CD4-positive, alpha-beta T cell treated with Interleukin-17A for 1 hour (primary cell): ENCODE measurements at places on chromosomes 7 and 10.
A peak's percentile ranks its signal among the peaks of the same experiment; 100 is the strongest.

- DNase-seq, result no peak
Observed at GRCh38 chr7:44142028-44142427, 896 bp upstream of the MYL7 start.

DNA sequence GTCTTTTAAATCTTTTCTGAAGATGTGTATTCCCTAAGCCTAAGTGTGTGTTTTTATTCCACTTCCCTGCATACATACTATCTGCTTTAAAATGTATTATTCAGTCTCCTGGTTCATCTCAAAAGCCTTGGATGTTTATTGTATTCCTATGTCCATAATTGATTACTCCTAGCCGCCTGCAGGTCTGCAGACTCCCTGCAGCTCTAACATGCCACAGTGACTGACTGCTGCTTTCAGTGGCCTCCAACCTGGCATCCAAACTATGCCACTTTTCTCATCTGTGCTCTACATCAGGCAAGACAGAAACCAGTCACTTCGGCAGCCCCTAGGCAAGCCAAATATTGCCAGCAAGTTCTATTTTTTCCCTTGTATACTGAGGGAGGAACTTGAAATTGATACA, 81.7 kb downstream of the ABCA13 start:
- DNase-seq, result no peak

DNA sequence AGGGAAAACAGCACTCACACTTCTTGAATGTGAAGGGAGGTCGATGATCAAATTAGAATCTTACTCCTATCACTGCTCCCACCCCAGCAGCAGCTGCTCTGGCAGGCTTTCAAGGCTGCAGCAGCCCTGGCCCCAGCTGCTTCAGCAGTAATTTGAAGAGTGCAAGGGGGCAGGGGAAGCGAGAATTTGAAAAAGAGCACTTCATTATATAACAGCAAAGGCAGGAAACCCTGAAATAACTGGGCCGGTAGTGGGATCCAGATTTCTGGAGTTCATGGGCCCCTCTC, 44.9 kb downstream of the MYPN start:
- DNase-seq, result no peak

DNA sequence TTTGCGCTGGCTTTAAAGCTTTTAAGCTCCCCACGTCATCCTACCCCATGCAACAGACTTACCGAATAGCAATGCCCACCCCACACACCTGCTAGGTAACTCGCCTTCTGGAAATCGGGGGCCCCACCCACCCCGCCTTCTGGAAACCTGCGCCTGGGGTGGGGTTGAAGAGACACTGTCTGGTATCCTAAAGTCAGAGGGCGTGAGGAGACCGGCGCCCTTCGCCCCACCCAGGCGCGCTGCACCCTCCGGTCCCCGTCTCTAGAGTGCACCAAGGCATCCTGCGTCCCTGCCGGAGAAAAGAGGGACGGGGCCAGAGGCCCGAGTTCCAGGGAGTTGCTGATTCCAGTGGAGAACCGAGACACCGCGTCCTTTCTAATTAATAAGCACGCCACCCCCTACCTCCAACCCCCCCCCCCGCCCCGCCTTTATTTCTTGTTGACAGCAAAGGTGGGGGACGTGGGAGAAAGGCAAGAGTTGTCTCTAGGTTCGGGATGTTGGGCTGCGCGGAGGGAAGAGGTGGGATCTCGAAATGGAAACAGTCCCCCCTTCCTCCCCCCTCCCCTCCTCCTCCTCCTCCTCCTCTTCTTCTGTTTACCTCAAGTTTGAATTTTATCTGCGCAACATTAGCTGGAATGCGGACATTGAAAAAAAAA, 220.9 kb upstream of the MKLN1 start:
- DNase-seq, result peak; percentile 66

DNA sequence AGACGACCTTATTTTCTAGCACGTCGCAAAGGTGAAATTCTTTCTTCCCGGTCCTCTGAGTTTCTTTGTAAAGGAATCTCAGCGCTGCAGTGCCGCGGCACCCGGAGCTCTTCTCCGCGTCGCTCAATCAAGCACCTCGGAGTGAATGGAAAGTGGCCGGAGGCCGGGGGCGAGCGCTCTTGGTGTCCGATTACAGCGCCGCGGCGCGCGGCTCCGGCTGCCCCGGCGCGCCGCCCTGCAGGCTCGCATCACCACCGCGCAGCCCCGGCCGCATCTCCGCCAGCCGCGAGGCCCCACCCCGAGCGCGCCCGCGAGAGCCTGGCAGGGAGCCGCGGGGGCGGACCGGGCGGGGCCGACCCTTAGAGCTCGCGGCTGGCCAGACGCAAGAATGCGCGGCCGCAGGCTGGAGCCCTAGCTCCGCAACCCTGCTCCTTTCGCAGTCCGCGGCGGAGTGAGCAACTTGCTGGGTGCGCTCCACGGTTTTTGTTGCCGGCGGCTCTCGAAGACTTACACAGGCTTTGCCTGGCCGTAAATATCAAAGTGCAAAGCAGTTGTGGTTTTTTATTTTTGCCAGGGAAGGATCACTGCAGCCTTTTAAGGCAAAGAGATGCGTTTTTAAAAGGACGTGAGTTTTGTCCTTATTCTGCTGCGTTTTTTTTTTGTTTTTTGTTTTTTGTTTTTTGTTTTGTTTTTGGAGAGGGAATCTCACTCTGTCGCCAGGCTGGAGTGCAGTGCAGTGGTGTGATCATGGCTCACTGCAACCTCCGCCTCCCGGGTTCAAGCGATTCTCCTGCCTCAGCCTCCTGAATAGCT, at the start of gene SEMA3C:
Gene SEMA3C, minus strand, starts transcription at position 143 of the 813 bp plus-strand sequence. CDS start 2,270 bp downstream, outside the sequence.
- DNase-seq, result no peak

DNA sequence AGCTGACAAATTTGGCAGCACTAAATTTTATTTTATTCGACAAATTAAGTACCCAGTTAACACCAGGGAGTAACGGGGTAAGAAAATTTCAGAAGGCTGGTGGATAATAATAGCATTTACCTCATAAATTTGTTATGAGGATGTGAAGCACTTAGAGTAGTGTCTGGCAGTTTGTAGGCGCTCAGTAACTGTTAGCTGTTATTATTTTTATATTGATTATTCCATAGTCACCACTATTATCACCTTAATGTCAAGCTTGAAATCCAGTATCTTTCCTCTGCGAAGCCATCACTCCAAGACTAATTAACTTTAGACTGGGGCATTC, 563 bp upstream of the COA1 start:
- no peak for DNase-seq
